Activated CD4-positive, alpha-beta T cell treated with anti-CD3 and anti-CD28 coated beads for 36 hours (primary cell): ENCODE measurements at places on chromosomes 5 and 9.

GRCh38 chr5:125655156-125655555, 768.1 kb upstream of the GRAMD2B start:
- H3K27me3 ChIP-seq, result no peaks in the 10 kb centered on the region
- no peak overlapping the region for H3K4me3 ChIP-seq
- no peak for DNase-seq
- H3K27ac ChIP-seq, result no peak overlapping the region

- H3K27me3 ChIP-seq, result no peaks in the 10 kb centered on the region
- H3K4me3 ChIP-seq, result no peak overlapping the region
- no peak overlapping the region for H3K27ac ChIP-seq
- peak; percentile 74 for DNase-seq
These were observed 3.0 kb upstream of the FAM13B start for GRCh38 chr5:138035605-138036537.

- peaks cover 2% of the 10 kb centered on the region for H3K27me3 ChIP-seq
- no peak overlapping the region for H3K27ac ChIP-seq
- no peaks in the 10 kb centered on the region for H3K36me3 ChIP-seq
These were observed 133.6 kb downstream of the NFIB start for GRCh38 chr9:14180093-14180959.

GRCh38 chr5:156221816-156222215, 105.1 kb upstream of the SGCD start:
- H3K36me3 ChIP-seq, result no peaks in the 10 kb centered on the region
- no peak overlapping the region for H3K27ac ChIP-seq
- DNase-seq, result no peak
- H3K4me1 ChIP-seq, result no peaks in the 10 kb centered on the region

DNA sequence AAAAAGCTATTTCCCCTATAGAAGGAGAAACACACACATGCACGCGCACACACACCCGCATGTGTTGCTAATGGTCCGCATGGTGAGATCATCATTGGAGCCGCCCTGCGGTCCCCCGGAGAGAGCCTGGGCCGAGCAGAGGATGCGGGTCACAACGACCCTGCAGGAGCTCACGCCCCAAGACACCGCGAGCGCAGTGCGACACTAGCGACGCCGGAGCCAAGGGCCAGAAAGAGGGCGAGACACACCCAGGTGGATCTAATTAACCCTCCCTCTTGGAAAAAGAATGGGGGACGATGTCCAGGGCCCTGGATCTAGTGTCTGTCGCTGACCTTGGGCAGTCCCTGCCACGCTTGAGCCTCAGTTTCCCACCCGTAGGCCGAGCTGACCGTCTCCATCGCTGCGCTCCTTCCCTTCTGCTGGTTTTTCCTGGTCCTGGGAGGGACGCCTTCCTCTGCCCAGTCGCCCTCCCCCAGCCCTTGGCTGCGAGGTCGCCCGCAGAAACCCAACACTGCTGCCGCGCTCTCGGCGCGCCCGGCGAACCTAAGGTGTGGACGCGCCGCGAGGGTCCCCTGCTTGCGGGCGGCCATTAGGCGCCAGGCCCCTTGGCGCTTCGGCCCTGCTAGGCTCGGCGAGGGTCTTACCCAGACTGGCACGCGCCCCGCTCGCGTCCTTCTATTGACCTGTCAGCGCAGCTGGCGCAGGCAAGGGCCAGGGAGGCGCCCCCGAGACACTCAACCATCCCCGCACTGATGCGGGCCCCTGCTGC, 47.5 kb upstream of the RNF20 start:
- H3K4me1 ChIP-seq, result peaks cover 4% of the 10 kb centered on the region
- DNase-seq, result peak; percentile 6
- no peak overlapping the region for H3K4me3 ChIP-seq
- peaks cover 55% of the 10 kb centered on the region for H3K27me3 ChIP-seq
- no peak overlapping the region for H3K27ac ChIP-seq

DNA sequence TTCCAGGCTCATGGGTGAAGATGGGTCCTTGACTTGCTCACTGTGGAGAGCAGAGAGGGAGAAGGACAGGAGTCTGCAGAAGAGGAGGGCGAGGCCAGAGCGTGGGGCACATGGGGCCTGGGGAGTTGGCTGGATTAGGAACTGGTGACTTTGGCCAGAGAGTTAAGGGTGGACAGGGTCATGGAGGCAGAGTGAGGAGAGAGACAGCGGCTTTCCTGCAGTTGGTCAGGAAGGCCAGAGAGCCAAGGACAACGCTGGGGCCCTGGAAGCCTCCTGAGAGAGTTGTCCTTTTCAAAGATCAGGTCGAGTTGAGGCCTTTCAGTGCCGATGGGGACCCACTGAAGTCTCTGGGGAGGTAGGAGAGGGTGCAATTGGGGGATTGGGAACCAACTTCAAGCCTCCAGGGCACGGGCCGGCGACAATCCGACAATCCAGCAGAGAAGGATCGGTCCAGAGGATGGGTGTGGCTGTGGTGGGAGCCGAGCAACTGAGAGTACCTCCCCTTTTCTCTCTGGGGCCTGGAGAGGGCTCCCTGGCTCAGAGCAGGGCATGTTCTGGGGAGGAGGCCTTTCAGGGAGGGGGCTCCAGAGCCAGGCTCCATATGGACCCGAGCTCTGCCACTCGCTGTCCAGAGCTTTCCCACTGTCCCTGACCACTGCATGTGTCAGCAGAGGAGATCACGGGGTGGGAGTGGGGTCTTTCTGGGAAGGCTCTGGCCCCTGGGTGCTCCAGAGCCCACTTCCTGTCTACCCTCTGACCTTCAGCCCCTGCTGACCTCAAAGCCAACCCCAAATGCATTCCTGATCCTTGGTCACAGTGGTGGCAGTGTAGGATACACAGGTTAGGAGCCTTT, 7.5 kb upstream of the PHYHD1 start:
- no peaks in the 10 kb centered on the region for H3K27me3 ChIP-seq
- no peak overlapping the region for H3K4me3 ChIP-seq
- no peak for DNase-seq
- peaks cover 43% of the 10 kb centered on the region for H3K36me3 ChIP-seq
- H3K27ac ChIP-seq, result peak overlapping the region; percentile 80
- H3K4me1 ChIP-seq, result peaks cover 47% of the 10 kb centered on the region

DNA sequence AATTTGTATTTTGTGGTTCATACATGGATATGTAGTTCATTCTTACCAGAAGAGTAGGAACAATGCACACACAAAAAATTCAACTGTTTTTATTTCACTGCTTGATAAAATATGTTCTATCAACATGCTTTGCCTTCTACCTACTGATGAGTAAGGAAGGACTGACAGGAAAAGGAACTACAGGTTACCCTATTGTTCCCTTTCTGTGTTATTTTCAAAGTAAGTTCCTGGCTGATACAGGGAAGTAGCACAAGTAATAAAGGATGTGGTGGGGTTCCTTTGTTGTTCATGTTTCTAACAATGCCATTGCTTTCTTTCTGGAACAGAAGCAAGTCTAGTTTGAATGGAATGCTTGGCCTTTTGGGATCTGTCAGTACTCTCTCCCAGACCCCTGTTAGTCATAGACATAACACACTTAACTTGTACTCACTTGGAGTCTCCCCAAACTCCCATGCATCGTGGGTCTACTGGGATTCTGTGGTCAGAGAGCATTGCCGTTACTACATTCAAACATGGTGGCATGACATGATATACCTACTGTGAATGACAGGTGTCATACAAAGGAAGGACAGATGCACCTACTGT, 20.2 kb upstream of the ALDOB start:
- H3K4me1 ChIP-seq, result no peaks in the 10 kb centered on the region
- H3K4me3 ChIP-seq, result no peak overlapping the region
- H3K27me3 ChIP-seq, result peaks cover 22% of the 10 kb centered on the region
- H3K27ac ChIP-seq, result no peak overlapping the region
- no peaks in the 10 kb centered on the region for H3K36me3 ChIP-seq
